ENCODE measurements at places on chromosomes 4 and X. TPM values are rescaled to one million over a fixed set of nuclear protein-coding genes. Genes with fewer than 3 reads are reported as not detected.

ARFIP1 gene
- total RNA-seq: 27.0 TPM

BCORL1 gene
- total RNA-seq: 2.4 TPM

HNRNPH2 gene
- 69.1 TPM for total RNA-seq

CXorf65 gene
- not detected for total RNA-seq

GABRG1 gene
- not detected for total RNA-seq

WWC2 gene
- 15.9 TPM for total RNA-seq

Measured in bladder microvascular endothelial cell (primary cell).